Activated CD4-positive, alpha-beta T cell treated with anti-CD3 and anti-CD28 coated beads for 4 hours (primary cell): ENCODE measurements at places on chromosomes 5 and 9.

GRCh38 chr9:127411122-127411521 lies 13.1 kb upstream of the ZNF79 start:
- no peak for DNase-seq

GRCh38 chr9:95107001-95107749 lies 210.3 kb downstream of the FANCC start:
- DNase-seq: no peak

DNA sequence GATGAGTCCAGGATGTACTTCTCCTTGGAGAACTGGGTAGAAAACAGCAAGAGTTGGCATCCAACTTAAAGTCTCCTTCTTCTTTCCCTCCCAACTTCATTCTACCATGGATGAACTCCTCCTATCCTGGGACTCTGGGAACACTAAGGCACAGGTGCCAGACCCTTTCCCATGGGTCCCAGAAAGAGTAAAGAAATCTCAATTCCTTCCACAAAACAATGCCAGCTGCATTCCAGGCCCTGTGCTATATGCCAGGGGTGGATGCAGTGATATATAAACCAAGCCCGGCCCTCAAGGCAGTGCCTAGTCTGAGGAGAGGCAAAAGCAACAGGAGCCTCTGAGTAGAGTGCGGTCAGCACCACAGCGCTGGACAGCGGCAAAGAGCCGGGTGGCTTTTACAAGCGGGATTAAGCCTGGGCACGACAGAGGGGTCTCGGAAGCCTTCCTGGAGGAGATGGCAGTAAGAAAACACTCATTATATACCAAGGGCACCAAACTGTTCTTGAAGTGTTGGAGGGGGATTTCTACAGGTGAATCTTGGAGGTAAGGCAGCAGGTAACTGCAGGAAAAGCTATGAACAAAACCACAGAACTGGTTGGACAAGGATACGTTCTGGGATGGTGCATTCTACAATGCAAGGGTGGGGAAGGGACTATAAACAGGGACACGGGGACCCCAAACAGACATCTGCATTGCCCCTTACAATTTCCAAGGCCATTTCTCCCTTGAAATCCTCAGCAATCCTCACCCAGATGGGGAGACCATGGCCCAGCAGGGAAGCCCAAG lies 16.4 kb upstream of the TOR2A start:
- DNase-seq: no peak

GRCh38 chr9:89484475-89485404 lies 13.2 kb downstream of the SEMA4D start:
- no peak for DNase-seq

DNA sequence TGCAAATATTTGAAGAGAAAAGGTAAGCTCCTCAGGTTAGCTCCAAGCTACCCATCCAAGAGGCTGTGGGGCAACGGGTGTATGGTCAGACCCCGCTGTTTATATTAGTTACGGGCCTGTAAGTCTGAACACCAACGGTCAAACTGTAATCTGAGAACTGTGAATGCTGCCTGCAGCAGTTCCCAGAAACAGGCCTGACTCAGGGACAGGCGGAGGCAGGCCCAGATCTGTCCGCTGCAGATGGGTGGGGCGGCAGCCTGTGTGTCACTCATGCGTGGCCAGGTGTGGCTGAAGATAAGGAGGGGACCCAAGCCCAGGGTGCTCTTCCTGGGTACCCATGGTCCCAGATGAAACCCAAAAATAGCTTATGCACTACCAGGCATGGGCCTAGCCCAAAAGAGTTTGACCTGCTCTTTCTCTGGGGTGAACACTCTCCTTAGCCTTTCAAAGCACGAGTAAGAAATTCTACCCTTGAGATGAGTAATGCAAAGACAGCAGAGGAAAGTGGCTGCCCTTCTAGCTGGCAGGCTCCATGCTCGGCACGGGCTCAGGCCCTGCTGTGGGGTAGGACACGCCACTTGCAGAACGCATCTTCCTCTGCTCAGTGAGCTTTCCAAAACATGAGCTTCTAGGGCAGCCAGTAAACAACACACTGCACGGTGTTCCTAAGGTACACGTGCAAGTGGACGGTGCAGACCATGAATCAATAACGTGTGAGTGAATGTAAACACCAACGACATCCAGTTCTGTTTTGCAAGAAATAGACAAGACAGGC lies 9.1 kb downstream of the UBAC1 start:
- no peak for DNase-seq

GRCh38 chr9:38445154-38446043 lies 21.1 kb upstream of the IGFBPL1 start:
- DNase-seq: no peak

GRCh38 chr9:98777618-98778017 lies 18.7 kb downstream of the ANKS6 start:
- no peak for DNase-seq

DNA sequence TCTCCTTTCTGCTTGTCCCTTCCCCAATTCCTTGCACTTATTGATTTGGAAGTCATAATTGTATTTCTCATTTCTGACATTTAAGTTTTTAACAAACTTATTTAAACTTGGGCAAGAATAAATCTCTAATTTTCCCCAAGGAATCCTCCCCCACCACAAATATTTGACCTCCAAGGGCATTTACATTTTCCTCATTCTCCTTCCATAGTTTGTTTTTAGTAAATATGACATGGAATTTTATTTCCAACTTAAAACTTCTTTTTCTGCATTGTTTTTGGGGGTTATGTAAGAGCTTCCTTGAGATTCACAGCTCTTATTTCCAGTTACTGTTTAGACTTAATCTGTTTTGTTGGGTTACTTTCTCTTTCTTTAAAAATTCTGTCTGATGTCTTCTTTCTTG lies 64.9 kb downstream of the ZNF618 start:
- DNase-seq: no peak

- DNase-seq: no peak
Measured at GRCh38 chr5:124825983-124826337, 79.5 kb upstream of the ZNF608 start.

DNA sequence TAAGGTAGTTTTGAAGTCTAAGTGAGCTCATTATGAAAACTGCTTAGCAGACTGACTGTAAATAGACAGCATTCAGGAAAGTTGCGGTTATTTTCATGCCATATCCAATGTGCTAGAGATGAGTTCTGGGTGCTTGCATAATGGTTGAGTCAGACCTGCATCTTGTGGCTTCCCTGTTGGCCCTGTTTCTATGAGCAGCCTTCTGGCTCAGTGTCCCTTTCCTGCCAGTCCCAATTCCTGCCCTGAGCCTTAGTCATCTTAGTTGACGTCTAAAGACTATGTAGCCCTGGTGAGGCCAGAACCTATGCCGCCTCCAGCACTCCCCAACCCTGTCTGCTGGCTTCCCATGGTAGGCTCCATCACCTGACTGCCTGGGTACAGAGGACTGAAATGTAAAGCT lies 76.3 kb upstream of the TNFSF8 start:
- DNase-seq: peak; percentile 29

- no peak for DNase-seq
Measured at GRCh38 chr9:78026416-78026815, 5.2 kb downstream of the GNAQ start.

DNA sequence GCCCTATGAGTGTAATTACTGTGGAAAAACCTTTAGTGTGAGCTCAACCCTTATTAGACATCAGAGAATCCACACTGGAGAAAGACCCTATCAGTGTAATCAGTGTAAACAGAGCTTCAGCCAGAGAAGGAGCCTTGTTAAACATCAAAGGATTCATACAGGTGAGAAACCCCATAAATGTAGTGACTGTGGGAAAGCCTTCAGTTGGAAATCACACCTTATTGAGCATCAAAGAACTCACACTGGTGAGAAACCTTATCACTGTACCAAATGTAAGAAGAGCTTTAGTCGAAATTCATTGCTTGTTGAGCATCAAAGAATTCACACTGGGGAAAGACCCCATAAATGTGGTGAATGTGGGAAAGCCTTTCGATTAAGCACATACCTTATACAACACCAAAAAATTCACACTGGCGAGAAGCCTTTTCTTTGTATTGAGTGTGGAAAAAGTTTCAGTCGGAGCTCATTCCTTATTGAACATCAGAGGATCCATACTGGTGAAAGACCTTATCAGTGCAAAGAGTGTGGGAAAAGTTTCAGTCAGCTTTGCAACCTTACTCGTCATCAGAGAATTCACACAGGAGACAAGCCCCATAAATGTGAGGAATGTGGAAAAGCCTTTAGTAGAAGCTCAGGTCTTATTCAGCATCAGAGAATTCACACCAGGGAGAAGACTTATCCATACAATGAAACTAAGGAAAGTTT lies 9.9 kb downstream of the ZNF189 start:
- no peak for DNase-seq

DNA sequence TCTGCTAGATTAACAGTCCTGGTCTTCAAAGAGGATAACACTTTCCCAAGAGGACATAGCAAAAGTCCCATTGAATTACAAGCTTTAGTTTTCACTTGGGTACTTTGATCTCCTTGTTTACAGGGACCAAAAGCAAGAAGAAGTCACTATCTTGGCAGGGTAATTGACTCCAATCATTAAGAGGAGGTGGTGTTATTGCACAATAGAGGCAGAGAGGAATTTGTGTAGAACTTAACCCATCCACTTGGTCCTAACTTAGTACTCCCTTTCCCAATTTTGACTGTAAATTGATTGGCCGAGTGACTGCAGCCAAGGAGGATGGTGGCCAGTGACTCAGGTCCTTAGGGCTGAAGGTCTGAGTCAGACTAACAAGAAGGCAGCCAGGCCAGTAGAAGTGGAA lies 9.3 kb upstream of the TRPC7 start:
- DNase-seq: no peak

DNA sequence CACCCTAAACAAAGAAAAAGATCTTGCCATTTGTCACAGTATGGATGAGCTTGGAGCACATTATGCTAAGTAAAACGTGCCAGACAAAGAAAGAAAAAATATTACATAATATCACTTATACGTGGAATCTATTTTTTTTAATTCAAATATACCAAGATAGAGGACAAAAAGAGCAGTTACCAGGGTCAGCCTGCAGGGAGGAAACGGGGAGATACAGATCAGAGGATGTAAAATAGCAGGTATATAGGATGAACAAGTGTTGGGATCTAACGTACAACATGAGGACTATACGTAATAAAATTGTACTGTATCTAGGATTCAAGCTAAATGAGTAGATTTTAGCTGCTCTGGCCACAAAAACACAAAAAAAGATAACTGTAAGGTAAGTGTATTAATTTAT lies 247.5 kb downstream of the TMEM161B start:
- no peak for DNase-seq

GRCh38 chr5:124606543-124606942 lies 139.9 kb downstream of the ZNF608 start:
- DNase-seq: no peak

- no peak for DNase-seq
Measured at GRCh38 chr5:15020736-15021135, 149.2 kb upstream of the ANKH start.

- no peak for DNase-seq
Measured at GRCh38 chr5:123754908-123755307, 242.9 kb downstream of the CSNK1G3 start.

DNA sequence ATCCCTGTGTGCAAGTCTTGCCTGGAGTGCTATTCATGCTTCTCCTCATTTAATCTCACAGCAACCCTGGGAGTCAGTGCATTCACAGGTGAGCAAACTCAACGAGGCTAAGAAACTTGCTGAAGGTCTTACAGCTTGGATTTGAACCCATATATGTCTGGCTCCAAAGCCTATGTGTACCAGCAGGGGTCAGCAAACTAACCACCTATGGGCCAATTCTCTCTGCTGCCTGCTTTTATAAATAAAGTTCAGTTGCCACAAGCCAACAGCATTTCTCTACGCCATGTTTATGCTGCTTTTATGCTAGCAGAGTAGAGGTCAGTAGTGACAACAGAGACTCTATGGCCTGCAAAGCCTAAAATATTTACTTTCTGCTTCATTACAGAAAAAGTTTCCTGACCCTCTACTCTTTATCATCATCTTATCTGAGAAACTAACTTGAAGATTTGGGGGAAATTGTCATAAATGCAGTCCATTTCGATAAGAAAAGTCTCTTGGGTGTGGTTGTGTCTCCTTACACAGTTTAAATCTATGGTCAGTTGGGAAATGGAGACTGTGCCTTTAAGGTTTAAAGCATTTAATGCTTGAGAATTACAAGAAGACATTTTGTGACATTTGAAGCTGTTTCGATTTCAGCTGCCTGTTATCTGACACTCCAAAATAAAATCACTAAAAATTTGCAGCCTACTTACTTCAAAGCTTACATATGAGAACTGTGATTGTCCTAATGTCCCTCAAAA lies 137.7 kb downstream of the PRELID2 start:
- no peak for DNase-seq

DNA sequence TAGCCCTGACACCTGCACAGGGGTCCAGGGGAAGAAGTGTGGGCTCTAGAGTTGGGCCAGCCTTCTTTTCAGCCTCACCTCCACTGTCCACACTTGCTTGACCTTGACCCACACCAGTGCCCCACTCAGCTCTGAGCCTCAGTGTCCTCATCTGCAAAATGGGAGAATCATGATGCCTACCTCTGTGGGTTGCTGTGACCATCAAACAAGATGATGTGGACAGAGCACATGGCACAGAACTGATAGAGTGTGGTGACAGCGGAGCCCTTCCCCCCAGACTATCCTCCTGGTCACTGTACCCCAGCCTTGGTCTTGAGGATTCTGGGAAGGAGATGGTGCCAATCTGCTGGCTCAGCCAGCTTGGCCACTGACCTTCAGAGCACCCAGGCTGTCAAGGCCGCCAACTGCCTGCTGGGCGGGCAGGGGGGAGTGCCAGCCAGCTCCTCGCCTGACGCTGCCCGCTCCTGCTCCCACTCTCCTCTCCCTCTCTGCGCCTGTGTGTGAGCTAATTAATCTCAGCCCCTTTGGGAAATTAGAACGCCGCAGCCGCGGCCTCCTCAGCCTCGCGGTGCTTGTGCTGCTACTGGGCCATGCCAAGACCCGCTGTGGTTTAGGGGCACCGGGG lies 16.7 kb downstream of the CXXC5 start:
- no peak for DNase-seq

GRCh38 chr5:178213003-178213461 lies 8.7 kb downstream of the HNRNPAB start:
- no peak for DNase-seq

GRCh38 chr5:120749737-120750136 lies 285.6 kb downstream of the PRR16 start:
- DNase-seq: no peak

DNA sequence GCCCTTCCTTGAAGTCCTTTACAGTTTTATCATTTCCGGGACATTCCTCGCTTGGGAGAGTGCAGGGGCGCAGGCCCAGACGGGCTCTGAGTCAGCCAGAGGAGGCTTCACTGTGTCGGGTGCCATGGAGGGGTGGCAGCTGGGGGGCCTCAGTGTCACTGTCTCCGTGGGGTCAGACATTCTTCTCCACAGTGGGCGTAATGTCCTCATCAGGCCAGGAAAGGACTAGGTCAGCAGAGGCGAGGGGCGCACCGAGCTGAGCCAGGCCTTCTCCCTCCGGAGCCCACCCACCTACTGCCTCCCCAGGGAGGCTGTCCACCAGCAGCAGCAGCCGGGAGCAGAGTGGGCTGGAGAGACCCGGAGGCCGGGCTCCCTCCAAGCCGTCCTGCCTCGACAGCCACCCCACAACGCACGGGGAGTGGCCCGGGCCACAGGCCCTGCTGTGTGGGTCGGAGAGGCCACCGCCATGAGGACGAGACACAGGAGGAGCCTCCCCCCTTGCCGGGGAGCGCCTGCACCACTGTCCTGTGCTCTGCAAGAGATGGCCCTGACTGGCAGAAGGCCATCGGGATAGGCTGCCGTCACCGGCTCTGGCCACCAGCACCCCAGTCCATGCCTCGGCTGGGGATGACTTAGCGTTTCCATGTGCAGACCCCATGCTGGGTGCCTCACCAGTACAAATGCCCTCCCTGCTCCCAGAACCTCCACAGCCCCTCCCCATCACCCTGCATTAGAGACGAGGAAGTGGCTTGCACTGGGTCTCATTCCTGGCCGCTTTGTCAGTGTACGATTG lies 26.5 kb downstream of the SARDH start:
- DNase-seq: no peak
